Lung (tissue), 17 donors: ENCODE measurements at places on chromosomes 2 and 18.

DNA sequence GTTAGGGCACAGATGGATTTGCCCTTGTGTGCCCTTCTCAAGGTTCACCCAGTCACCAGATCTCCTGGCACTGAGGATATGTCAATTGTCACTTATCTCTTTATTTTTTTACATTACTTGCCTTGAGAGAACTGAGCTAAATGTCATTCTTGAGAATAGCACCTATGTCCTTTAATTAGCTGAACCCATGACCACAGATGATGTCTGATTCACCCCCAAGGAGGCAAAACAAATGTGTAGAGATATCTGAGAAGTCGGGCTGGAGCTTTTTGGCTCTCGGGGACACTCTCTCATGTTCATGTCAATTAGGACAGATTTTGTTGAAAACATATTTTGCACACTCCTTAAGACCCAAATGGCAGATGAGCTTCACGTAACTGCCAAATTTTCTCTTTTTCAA lies 171.4 kb upstream of the LRRTM1 start:
- DNase-seq, result peak; percentile 12

- DNase-seq, result peak; percentile 26
These were observed 59.9 kb upstream of the REG3A start for GRCh38 chr2:79219383-79219988.

GRCh38 chr2:201972621-201973255 lies 60.9 kb upstream of the FZD7 start:
- DNase-seq, result no peak

DNA sequence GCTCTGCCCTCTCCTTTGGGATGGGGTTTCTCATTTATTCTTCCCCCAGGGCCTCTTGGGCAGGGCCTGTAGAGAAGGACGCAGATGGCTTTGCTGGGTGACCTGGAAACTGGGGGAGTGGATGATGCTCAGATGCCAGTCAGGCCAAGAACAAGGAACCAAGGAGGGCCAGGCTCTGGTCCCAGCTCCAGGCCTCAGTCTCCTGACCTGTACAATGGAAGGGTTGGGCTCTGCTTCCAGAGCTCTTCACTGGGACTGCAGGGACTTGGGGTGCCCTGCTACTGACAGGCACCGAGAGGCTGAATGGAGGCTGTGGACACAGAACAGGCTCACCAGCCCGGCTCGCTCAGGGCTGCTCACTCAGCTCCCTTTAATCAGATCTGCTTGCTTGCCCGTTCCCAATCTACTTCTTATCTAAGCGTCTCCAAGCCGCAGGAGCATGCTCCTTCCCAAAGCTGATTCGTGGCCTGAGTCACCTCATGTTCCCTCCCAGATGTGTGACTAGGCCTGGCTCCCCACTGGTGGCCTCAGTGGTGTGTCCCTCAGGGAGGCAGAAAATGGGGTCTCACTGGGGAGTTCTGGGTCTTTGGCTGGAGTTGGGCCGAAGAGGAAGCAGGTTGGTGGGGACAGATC lies 82.6 kb upstream of the ODC1 start:
- no peak for DNase-seq

- DNase-seq, result no peak
These were observed 4.0 kb downstream of the REV1 start for GRCh38 chr2:99485824-99486223.

DNA sequence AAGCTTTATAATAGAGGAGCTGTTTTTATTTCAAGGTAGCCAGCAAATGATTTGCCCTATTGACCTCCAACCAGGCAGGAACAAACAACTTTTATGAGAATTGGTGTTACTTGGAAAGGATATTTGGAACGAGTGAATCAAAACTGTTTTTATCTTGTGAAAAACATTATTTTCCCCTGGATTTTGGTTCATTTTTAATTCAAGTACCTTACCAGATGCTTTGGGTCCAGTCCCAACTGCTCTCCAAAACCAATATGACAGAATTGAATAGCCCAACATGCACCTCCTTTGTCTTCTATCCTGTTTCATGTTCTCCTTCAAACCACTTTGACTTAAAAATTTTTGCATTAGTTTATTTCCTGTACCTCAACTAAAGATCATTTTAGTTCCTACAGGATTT lies 178.6 kb upstream of the RBMS1 start:
- DNase-seq, result no peak

DNA sequence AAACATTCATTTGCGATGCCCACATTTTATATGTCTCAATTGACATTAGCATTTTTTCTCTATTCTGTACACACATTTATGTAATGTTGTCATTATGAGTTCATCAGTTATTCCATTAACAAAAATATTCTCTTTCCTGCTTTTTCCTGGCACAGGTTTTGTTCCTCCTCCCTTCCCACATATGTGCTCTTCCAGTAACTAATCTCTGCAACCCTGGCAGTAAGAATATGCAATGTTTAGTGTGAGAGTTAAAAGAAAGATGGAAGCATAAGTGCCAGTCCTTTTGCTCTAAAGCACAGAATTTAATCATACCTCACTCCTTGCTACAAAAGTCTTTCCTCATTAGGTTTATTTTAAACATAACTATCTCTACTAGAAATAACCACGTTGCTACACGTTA lies 155.8 kb upstream of the ERBB4 start:
- no peak for DNase-seq

- no peak for DNase-seq
These were observed 51.2 kb upstream of the NOSTRIN start for GRCh38 chr2:168751104-168751740.

GRCh38 chr18:44186001-44186400 lies 494.7 kb upstream of the SETBP1 start:
- DNase-seq, result no peak
